ENCODE measurements at places on chromosomes 13 and 19. TPM values are rescaled to one million over a fixed set of nuclear protein-coding genes. Genes with fewer than 3 reads are reported as not detected.
A peak's percentile ranks its signal among the peaks of the same experiment; 100 is the strongest.

- DNase-seq: no peak
These were observed 39.7 kb downstream of the USP12 start for GRCh38 chr13:27131906-27132305.

ZNF549 gene
- total RNA-seq: 13.8 TPM

DNA sequence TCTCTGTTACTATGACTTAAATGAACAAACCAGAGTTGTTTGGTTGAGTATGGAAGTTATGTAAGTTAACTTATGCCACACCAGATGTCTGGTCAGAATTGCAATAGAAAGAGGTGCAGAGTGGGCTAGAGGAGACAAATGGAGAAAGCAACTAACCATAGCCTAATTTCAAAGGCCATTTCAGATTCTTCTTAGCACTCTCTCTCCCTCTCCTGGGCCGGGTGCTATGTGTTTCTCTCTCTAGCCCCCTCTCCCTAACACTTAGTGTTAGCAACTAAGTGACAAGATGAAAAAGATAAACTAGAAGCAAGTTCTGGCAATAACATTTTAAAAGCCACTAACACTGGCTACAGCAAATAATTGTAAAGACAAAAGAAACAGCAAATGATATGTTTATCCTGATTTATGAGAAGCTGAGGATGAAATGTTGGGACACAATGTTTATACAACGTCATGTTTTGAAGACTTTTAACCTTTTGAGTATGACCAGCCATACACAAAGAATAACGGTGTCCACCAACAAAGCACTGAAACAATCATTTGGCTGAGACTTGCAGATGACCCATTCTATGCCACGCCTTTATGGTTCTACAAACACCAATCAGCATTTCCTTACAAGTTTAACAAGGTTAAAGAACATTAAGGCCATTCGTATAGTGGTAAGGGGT, 18.6 kb downstream of the SERPINE3 start:
- DNase-seq: no peak

SIGLEC9 gene
- total RNA-seq: 6.6 TPM

SPTBN4 gene
- total RNA-seq: 173 TPM

CYP4F2 gene
- not detected for total RNA-seq

GRCh38 chr19:8251025-8251472, 41.9 kb downstream of the CERS4 start:
- peak; percentile 73 for DNase-seq

DNA sequence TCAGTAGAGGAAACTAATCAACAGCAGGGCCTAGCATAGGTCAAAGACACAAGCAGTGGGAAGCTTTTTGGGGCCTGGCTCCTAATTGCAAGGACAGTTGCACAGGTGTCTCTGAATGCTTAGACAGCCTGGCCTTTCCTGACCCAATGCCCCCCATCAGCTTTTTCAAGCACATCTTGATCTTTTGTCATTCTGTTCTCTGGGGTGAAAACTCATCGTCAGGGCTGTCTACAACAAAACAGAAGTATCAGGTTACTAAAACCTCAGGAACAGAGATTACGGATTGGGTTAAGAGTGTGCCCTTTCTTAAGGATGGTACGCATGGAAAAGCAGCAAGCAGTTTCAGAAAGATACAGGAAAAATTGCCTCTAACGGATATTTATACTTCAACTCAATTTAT, 8.3 kb upstream of the ZNF254 start:
- no peak for DNase-seq

DNA sequence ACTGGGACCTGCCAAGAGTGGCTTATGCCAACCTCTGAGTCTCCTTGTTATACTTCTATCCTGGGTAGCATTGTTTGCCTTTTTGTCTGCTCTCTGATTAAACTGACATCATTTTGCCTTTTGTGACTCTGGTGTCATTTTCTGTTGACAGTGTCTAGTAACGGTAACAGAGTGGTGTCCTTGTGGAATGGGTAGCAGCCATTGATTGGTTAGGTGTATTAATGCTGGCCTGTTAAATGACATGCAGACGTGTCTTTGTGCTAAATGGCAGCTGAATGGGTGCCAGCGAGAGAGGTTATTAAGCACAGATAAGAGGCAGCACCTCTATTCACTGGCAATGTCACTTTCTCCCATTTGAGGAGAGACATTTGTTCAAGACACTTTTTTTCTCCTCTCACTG, 1289.4 kb downstream of the PCDH9 start:
- no peak for DNase-seq
